NCI-H1436 (cell line): ENCODE measurements at places on chromosomes 13 and 19.

DNA sequence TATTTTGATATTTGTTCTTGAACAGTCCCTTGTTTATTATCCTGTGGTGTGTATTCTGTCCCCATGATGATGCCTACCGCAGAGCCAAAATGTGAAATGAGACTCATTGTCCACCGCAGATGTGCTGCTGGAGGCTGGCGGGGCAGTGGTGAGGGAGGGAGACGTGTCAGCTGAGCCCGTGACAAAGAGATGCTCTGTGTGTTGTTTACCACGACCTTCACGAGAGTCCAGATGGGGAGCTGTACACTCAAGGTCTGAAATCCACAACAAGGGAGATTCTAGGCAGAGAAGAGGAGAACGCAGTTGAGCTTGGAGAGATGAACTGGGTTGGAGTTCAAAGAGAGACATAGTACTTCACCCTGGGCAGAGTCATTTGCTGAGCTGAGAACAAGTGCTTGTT, 20.8 kb upstream of the AMER2 start:
- no peak for DNase-seq

GRCh38 chr13:91127995-91128394, 219.5 kb upstream of the MIR17HG start:
- no peak for DNase-seq

- DNase-seq: no peak
These were observed 1390.5 kb downstream of the EFNB2 start for GRCh38 chr13:105144936-105145335.

- peak; percentile 40 for DNase-seq
These were observed 535.2 kb downstream of the LIG4 start for GRCh38 chr13:107680115-107680514.

DNA sequence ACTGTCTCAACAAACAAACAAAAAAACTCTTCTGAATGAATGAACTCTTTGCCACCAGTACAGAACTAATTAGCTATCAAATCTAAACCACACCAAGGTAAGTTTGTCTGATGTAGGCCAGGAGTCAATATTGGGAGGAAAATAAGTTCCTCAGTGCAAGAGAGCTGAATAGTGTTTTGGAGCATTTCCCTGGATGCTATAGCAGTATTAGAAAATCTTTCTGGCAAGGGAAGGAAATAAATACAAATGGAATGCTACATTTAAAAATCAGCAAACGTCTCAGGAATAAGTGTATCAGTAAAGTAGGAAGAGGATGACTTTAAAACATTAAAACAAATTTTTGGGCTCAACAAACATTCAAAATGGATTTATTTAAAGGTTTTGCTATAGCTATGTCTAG, 81.3 kb upstream of the TMTC4 start:
- no peak for DNase-seq

- no peak for DNase-seq
These were observed 2.1 kb upstream of the SIGLEC8 start for GRCh38 chr19:51460164-51460992.

DNA sequence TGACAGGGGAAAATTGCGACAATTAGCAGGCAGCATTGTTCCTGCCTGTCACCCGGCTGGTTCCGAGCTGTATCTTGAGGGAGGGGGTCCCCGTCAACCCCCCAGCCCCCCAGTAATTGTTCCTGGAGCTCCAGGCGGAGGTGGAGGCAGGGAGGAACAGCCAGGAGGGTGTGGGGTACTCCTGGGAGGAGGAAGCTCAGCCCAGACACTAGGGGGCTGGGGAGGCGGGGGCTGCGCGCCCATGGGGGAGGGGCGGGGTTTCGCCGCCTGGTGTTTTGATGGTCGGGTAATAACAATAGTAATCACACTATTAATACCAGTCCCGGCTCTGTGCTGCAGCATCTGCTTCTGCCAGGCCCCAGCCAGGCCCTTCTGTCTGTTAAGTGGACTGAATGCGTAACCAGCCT, 8.6 kb downstream of the NPAS1 start:
- DNase-seq: no peak
